CD4-positive, alpha-beta T cell treated with Interleukin-2 at 100 ng/mL for 4 hours (primary cell): ENCODE measurements at places on chromosomes 7 and 10.

DNA sequence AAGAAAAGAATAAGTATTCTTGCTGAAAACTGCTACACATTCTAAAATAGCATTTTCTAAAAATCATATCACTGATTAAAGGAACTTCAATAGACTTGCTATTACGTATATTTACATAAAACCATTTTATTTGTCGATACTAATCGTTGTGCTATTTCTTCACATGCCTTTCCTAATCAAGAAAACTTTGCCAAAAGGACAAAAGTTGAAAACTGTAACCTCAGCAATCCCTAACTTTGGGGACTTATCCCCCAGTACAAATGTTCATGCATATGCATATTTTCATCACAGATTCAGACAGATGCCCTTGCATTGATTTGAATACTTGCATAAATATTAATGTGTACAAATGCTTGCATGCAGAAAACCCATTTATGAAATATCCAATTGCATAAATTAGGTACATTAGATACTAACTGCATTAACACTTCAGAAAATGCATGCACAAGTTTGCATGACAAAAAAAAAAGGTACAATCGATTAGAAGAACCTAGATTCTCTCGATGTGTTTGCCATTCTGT lies 35.6 kb upstream of the NEBL start:
- DNase-seq = no peak

DNA sequence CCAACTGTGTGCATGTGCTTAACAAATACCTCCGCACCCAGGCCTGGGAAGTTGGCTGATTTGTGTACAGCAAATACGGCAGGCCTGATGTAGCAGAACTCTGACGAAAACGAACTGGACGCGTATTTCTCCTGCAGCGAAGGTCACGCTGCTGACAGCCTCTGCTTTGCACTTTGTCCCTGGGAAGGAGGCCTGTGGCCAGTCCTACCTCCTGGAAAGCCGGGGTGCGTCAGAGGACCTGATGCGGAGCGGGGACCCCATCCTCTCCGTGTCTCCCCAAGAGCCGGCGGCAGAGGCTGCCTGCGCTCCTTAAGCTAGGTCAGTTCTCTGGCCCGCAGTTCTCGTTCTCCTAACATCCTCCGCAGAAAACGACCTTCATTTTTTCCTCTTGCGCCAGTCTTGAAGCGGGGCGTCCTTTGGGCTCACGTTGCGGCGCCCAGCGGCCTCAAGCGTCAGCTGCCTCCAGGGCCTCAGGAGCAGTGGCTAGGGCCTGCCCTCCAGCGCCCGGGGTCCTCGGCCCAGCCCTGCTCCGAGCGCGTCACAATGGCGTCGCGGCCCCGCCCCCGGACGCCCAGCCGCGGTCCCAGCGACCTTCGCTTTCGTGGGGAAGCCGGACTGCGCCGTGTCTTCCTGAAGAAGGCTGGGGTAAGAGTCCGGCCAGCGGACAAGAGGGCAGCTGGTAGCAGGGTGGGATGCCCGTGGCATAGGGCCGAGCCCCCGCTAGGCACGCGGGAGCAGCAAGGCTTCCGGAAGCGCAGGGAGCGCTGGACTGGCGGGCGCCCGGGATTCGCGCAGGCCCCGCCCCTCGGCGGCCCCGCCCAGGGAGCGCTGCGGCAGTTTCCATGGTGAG lies at the start of gene ZNF487:
ZNF487 (plus strand) TSS at position 821 of the 850 bp plus-strand sequence. CDS start 38,703 bp downstream, outside the sequence.
- peak; percentile 91 for DNase-seq

GRCh38 chr7:37206192-37206591 lies 242.5 kb downstream of the ELMO1 start:
- no peak for DNase-seq

DNA sequence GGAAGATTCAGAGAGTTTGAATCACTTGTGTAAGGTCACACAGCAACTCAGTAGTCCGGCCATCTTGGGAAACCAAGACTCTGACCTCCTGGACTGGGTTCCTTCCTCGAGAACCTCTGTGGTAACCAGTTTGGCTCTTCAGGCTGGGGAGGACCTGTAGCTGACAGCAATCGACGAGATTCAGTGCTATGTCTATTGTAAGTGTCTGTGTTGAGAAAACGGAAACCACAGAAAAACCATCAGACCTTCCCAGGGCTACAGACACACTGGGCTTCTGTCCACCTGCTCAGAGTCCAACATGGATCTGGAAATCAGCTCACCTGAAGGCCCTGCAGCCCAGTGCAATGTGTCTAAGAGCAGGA lies 403.7 kb downstream of the RPS24 start:
- DNase-seq = no peak

- DNase-seq = no peak
These were observed 242.9 kb upstream of the MEOX2 start for GRCh38 chr7:15929411-15929810.

- no peak for DNase-seq
These were observed 108.8 kb upstream of the IFRD1 start for GRCh38 chr7:112341464-112341863.

DNA sequence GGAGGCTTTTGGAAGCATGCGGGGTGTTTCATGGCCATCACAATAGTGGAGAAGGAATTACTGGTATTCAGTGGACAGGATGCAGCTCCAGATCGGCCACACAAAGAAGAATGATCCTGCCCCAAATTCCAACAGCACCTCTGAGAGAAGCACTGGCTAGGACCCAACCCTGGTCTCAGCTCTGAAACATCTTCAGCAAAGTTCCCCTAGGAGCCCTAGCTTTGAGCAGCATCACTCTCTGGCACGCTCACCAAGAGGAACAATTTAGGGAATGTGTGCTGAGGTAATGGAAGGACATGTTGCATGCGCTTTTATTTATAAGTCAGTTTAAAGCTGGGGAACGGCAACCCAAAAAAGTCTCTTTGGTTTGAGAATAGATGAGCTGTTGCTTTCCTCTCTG lies 5.5 kb upstream of the OPN1SW start:
- DNase-seq = no peak

DNA sequence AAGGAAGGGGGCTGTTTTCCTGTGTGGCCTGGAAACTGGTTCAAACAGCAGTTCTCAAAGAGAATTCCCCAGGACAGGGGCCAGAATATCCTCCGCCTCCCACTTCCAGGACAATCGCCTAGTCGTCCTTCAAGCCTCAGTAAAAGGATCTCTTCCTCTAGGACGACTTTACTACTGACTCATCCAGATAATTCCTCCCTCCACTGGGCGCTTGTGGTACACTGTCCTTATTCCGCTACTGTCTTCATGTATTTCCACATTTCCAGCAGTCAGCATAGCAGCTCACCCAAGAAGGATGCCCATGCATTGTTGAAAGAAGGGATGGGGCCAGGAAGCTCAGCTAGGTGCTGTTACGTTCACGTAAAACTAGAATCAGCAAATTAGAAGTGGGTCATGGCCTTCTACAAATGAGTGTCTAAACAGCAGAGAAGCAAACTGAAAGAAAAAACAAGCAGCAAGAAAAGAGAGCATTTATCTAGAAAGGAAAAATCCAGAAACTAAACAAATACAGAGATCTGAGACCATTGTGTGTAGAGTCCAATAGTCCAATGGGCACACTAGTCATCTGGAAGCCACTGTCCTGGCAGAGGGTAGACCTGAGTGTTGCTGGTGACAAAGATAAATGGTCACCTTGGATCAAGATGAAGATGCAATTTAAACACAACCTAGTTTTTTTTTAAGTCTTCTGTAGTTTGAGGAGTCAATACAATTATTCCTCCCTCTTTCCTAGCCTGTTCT lies 26.3 kb downstream of the CLRN3 start:
- DNase-seq = no peak

- DNase-seq = no peak
These were observed 620.8 kb downstream of the KCNMA1 start for GRCh38 chr10:77016855-77017254.

GRCh38 chr10:71971769-71972555 lies 7.8 kb downstream of the CHST3 start:
- DNase-seq = no peak

DNA sequence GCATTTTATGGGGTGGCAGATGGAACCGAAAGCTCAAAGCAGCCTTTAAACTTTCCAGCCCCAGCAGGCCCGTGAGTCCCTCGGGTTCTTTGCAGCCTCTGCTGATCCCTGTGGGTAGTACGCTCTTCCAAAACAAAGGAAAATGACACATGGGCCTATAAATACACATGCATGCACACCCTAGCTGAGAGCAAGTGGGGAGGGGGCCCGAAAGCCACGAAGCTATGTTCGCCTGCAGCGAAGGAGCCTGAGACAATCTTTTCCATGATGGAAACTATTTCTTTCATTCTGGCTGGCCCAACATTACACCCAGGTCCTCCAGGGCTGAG lies 32.2 kb downstream of the CALML5 start:
- no peak for DNase-seq

DNA sequence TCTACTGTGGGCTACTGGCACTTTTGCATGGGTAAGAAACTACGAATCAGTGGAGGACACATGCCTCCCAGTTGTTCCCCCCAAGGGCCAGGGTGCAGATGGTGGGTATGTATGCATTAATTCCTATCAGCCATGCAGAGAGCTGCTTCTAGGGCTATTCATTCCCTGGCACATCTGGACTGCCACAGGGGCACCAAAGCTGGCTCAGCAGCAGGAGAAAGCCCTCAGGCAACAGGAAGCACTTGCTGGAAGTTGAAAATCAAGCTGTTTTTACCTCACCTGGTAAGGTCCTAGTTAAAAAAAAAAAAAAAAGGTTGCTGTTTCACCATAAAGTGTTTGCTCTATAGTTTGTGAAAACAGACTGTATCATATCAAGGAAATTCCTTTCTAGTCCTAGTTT lies 1342.6 kb downstream of the REEP3 start:
- no peak for DNase-seq

GRCh38 chr7:92833024-92833765 lies 3.2 kb downstream of the CDK6 start:
- peak; percentile 90 for DNase-seq

GRCh38 chr7:132206594-132206993 lies 369.7 kb downstream of the PLXNA4 start:
- no peak for DNase-seq

DNA sequence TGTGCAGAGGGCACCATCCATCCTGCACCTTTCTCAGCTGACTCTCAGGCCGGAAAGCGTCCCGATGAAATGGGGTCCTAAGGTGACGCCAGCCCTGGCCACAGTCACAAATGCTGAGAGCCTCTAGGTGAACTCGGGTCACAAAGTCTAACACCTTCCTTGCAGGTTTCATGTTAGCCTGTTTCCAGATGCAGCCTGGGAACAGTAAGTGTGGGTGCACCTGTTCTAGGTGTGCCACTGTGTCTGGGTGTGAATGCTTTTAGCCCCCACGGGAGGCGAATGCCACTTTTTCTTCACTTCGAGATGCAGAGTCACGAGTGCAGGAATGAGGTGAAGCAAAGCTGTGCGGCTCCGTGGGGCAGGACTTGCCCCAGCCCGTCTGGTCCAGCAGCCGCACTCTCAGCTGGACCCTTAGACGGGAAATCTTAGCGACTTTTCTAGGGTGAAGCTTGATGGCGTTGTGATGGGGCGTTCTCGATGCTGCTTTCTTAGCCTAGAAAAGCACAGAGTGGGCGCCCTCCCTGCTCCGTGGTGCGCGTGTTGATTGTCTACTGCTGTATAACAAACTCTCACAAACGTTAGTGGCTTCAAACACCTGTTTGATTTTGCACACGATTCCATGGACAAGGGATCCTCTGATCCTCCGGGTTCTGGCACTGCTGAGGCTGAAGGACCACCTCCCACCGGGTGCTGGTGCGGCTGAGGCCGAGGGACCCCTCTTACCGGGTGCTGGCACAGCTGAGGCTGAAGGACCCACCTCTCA lies 13.6 kb upstream of the VIPR2 start:
- no peak for DNase-seq

DNA sequence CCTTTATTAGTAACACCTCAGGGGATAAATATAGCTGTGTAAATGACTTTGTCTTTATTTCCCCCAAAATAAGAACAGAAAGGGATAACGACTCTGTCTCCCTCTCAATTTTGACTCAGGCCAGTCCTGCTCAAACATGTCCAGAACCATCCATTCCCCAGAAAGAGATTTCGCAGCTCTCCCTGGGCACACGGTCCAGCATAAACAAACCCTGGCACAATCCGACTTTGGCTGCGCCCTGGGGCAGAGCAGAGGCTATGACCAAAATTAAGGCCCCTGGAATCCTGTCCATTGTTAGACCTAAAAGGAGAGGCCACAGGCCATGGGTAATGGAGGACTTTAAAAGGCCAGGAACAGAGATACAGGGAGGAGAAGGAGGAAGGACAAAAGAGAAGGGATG lies 99.1 kb downstream of the PRPF18 start:
- no peak for DNase-seq

- DNase-seq = no peak
These were observed 16.4 kb upstream of the PRKG1 start for GRCh38 chr10:51057925-51058324.

GRCh38 chr7:106313456-106313901 lies 28.7 kb upstream of the NAMPT start:
- no peak for DNase-seq

DNA sequence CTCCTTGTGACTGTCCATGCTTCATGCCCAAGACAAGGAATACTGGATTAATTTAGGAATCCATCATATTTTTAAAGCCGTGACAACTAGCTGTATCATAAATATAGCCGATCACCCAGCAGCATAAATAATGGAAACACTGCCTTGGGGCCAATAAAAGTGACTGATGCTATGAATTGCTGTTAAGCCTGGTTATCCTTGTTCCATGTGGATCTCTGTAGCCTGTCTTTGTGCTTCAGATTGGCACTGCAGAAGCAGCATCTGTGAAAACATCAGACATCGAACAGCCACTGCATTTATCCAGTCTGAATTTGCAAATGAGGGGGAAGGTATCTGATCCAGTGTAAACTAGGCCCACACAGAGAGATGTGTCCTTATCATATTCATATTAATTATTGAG lies 1181.8 kb downstream of the SORCS1 start:
- no peak for DNase-seq

- DNase-seq = no peak
These were observed 2.3 kb upstream of the MIOS start for GRCh38 chr7:7564323-7564780.

DNA sequence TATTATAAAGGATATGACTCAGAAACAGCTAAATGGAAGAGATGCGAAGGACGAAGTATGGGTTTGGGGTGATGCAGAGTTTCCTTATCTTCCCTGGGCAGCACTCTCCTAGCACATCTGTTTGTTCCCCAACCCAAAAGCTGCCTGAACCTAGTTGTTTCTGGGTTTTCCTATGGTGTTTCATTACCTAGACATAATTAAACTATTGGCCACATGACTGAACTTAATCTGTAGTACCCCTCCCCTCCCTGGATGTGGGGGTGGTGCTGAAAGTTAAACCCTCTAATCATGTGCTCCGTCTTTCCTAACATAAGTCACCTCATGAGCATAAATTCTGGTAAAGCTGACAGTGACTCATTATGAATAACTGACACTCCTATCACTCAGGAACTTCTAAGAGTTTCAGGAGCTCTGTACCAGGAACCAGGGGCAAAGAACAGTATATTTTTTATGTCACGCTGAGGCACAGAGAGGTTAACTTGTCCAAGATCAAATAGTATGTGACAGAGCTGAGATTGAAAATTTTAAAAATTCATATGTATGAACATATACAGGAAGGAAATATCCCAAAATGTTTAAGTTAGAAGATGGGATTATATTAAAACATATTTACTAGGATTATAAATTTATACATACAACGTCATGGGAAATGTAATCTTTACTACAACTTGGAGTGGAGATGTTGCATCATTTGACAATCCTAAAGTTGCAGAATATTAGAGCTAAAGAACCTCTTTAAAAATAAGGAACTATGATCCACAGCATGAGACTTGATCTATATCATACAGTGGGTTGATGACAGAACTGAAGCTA lies 4.8 kb downstream of the STRIP2 start:
- no peak for DNase-seq
